Activated T-cell treated with anti-CD3 and anti-CD28 coated beads for 1 hour (primary cell): ENCODE measurements at places on chromosomes 5 and 9.

DNA sequence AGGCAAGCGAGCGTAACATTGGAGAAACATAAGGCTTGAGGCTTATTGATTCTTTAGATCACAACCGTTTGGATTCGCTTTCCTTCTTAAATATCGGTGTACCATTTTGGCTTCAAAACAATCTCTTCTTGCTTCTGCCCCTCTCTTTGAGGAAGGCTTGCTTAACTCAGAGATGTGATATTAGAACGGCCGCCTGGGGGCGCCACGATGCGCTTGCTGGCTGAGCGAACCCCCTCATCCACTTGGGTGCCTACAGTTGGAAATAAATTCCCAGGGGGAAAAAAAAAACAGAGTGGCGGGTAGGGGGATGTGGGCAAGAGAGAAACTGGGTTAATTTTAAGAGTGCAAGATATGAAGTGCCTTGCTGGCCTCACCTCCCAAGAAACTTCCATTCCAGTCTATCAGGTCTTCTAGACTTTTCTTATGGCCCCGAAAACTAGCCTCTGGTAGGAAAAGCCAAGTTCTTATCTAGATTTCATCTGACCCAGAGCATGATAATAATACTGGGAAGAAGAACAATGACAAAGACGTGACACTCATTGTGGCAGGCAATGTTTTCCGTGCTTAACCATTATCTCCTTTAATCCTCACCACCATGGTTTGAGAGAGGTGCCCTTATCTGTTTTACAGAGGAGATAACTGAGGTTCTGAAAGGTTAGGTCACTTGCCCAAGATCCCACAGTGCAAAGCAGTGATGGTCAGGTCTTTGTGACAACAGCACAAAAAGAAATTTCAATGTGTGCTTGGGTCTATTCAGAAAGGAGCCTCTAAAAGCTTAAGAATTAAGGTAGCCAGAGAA, 115.8 kb downstream of the DPYSL3 start:
- DNase-seq: no peak

- no peak for DNase-seq
Observed at GRCh38 chr9:72911816-72912215, 41.0 kb downstream of the ALDH1A1 start.

- DNase-seq: no peak
Observed at GRCh38 chr9:95478335-95478734, 38.4 kb downstream of the PTCH1 start.

GRCh38 chr5:97888439-97888838, 705.4 kb upstream of the RIOK2 start:
- no peak for DNase-seq

DNA sequence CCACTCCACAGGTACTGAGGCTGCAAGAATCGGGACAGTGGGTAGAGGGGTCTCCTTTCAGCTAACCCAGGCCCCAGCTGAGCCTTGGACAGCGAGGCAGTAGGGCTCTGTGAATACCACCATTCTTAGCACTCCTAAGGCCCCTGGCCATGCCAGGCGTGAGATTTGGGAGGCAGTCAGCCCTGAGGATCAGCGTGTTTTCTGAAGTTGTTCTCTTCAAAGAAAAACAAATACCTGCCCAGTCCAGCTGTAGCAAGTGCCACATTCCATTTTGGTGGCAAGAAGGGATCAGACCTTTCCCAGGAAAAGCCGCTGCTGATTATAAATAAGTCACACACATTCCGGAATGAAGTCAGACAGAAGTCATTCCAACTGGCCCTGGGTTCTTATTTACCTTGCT, 47.8 kb downstream of the RALGPS1 start:
- no peak for DNase-seq

- no peak for DNase-seq
Observed at GRCh38 chr9:79060766-79061165, 511.0 kb upstream of the TLE4 start.

DNA sequence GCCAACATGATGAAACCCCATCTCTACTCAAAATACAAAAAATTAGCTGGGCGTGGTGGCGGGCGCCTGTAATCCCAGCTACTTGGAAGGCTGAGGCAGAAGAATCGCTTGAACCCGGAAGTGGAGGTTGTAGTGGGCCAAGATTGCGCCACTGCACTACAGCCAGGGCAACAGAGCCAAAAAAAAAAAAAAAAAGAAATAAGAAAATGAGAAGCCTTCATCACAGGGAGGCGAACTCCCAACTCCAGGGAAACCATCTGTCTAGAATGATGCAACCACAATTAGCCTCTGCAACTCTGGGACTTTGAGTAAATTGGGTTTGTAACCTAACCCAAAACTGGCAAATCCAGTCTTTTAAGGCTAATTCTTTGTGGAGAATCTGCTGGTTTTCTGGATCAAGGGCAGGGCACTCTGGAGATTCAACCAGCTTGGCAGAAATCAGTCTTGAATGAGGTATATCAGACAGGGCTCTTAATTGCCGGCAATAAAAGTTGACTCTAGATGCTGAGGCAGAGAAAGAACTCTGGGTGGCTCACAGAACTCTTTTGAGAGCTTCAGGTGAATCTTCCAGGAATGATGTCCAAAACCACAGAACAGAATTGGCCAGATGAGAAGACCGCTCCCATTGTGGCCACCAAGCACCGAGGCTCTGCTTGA, 9.9 kb downstream of the S100Z start:
- no peak for DNase-seq

GRCh38 chr5:163604013-163604412, 98.6 kb downstream of the MAT2B start:
- DNase-seq: no peak

GRCh38 chr5:156591631-156592030, 258.5 kb upstream of the PPP1R2B start:
- DNase-seq: no peak

- no peak for DNase-seq
Observed at GRCh38 chr5:6220346-6221088, 157.8 kb downstream of the MED10 start.

DNA sequence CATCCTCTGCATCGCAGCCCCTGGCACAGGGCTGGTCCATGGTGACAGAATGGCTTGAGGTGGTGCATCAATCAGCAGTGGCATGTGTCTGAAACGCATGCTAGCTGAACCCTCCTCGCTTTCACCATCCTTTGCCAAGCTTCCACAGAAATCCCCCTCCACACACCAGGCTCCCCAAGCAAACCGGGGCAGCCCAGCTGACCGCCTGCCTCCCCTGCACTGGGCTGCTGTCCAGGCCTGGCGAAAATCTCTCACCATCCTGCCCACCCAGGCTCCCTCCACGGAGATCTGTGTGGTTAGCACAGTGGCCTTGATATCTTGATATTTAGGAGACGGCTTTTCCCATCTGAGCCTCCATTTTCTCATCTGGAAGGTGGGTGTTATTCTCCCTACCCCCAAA, 905 bp upstream of the HRH2 start:
- no peak for DNase-seq

DNA sequence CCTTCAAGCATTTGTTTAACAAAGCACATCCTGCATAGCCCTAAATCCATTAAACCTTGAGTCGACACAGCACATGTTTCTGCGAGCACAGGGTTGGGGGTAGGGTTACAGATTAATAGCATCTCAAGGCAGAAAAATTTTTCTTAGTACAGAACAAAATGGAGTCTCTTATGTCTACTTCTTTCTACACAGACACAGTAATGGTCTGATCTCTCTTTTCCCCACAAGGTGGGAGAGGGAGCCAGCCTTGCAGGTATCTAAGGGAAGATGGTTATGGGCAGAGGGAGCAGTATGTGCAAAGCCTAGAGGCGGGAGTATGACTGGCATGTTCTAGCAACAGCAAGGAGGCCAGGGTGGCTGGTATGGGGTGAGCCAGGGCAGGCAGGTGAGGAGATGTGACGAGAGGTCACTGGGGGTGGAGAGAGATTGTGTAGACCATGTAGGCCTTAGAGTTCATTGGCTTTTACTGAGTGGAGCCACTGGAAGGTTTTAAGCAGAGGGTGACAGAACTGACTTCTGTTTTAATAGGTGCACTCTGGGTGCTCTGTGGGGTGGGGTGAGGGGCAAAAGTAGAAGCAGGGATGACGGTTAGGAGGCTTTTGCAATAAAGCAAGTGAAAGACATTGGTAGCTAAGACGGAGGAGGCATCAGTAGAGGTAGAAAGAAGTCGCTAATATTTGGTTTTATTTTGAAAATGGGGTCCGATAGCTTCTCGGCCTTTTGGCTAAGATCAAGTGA, 5.1 kb upstream of the RPS14 start:
- DNase-seq: no peak

GRCh38 chr5:123599171-123599570, 87.2 kb downstream of the CSNK1G3 start:
- DNase-seq: no peak

DNA sequence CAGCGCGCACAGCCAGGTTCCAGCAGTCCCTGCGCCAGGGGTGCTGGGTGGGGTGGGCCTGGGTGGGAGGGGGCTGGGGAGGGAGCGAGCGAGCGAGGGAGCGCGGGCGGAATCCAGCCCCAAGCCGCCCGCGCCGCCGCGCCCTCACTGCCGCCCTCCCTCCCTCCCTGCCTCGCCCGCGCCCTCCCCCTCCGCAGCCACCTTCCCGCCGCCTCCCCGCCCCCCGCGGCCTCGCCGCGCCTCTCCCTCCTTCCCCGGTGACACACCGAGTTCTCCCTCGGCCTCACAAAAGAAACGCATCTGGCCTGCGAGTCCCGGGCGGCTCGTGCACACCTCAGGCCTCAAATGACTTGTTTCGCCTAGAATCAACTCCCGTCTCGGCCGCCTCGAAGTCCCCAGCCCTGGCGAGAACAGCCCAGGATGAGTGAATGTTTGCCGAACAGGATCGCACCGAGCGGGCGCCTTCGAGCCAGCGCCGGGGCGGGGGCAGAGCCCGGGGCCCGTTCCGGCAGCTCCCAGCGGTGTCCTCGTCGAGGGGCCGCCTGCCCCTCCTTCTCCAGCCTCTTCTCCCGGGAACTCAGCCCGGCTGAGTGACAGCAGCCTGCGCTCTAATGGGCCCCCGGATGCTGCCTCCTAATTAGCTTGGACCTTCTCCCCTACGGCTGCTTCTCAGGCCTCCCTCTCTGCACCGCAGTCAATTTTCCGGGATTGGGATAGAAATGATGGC, 371 bp upstream of the PITX1 start:
- DNase-seq: no peak

DNA sequence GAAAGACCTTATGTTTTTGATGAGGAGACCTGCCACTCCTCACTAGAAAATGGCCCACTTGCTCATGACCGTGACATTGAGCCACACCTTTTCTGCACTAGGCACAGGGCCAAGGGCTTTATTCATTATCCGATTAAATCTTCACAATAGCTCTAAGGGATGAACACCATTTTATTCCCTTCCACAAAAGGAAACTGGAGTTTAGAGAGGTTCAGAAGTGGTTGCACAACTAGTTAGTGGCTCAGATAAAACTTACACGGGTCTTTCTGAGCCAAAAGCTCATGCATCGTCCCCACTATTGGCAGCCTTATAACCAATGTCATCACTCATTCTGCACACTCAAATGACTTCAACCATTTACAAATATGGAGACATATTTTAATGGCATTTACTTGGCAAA, 39.4 kb downstream of the SUSD1 start:
- no peak for DNase-seq

DNA sequence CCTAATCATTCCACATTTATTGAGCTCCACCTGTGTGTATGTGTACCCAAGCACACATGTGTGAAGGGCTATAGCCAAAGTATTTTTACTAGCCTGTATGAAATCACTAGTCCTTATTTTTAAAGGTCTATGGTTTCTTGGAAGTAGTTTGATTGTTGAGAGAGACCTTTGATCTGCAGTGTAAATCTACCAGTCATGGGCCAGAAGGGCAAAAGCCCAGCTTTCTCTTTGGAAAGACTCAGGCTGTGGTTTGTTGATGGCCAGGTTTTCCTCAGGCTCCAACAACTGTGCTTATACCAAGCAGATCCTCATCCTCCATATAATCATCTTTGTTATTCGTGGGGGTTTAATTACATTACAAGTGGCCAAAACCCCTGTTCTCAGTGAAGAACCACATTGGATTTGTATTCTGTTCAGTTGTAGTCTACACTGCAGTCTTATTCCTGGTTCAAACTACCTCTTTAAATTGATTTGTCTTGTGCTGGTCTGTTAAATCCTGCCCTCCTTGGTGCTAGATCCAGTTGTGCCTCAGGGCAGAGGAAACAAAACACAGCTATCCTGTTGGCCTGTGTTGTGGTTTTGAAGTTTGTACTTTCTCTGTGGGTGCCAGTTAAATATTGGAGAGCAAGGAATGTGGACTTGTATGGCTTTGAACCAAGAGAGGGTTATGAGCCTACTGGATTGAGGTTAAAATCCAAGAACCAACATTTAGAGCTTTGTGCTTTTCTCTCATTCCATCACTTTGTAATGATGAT, 13.3 kb downstream of the CDC26 start:
- no peak for DNase-seq

- DNase-seq: no peak
Observed at GRCh38 chr5:91125916-91126315, 257.2 kb downstream of the ARRDC3 start.
